ENCODE measurements at places on chromosomes 13 and 19. TPM values are rescaled to one million over a fixed set of nuclear protein-coding genes. Genes with fewer than 3 reads are reported as not detected.

GRCh38 chr13:76527041-76527440 is 359.2 kb downstream of the KCTD12 start:
- DNase-seq, result no peak

DNA sequence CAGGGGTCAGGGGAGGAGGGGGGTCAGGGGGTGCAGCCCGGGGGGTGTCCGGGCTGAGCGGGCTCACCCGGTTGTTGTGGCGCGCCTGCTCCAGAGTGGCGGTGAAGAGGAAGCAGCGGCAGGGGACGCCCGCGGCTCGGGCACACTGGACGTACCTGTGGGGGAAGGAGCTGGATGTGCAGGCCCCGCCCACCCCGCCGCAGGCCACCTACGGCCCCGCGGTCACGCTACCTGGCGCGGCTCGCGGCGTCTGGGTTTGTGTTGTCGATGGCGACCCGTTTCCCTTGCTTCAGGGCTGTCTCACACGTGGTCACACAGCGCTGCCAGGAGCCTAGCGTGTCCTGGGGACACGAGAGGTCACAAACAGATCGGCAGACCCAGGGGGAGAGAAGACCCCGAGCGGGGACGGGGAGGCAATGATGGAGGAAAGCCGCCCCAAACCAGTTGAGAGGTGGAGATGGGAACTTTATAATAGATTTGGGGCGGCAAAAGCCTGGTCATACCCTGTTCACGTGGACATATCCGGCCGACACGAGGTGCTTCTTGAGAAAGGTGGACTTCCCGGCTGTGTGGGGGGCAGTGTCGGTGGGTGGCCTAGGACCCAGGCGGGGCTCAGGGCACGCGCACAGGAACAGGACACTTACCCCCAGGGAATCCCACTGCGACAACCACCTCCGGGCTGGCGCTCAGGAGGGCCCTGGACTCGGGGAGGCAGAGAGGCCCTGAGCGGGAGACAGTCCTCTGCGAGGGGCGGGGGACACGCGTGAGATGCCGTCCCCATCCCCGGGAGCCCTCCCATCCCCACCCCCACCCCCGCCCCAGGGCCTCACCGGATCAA is 5.6 kb downstream of the PNKP start:
- DNase-seq, result no peak

DNA sequence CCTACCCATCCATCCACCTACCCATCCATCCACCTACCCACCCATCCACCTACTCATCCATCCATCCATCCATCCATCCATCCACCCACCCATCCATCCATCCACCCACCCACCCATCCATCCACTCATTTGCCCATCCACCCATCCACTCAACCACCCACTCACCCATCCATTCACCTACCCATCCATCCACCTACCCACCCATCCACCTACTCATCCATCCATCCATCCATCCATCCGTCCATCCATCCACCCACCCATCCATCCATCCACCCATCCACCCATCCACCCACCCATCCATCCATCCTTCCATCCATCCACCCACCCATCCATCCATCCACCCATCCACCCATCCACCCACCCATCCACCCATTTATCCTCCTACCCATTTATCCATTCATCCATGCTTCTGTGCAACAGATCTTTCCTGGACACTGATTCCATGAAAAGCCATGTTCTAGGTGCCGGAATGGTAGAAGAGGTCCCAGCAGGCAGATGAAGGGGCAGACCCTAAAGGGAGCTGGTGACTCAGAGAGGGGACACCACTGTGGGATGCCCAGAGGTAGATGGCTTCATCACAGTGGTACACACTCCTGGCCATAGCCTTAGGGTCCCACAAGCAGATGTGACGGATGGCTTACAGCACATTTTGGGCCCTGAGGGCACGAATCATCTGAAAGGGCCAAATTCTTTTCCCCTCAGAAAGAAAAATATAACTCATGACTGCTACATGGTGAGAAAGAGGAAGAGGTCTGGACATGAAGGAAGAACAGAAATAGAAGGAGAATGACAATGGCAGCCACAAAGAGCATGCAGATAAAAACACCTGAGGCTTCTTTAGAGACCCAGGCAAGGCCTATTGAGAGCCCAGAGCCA is 76.0 kb downstream of the KCTD15 start:
- DNase-seq, result no peak

- no peak for DNase-seq
These were observed 47.9 kb downstream of the CAB39L start for GRCh38 chr13:49395878-49396380.

- DNase-seq, result no peak
These were observed 117.5 kb downstream of the ATP8A2 start for GRCh38 chr13:25489238-25489637.

DNA sequence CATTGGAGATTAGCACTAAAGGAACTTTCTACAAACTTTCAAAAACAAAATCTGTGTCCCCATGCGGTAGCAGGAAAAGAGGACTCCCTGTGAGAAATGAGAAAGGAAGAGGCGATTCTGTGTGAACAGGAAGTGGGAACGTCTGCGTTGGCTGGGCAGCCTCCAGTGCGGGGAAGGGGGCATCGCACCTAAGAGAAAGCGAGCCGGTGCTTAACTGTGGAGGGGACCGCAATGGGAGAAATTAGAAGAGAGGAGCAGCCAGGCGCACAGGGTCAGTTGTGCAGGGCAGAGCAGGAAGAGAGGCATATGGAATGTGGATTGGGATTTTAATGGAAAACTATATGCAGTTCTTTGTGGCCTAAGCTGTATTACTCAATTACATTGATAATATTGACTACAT is 77.4 kb upstream of the DOCK9 start:
- no peak for DNase-seq

DNA sequence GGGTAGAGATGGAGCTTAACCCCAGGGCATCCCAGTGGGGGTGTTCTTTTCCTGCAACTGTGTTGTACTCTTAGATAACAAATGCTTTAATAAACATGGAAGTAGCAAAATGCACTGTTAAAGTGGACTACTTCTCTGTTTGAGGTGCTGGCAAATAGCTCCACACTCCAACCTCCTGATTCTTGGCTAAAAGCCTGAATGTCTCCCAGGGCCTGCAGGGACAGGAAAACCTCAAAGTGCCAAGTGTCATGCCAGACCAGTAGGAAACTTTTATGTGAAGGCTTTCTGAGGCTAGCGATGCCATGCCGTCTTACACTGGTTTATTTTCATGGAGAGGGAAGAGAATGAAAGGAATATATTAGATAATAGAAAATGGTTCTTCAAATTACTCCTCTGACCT is 6.8 kb downstream of the FREM2 start:
- no peak for DNase-seq

DNA sequence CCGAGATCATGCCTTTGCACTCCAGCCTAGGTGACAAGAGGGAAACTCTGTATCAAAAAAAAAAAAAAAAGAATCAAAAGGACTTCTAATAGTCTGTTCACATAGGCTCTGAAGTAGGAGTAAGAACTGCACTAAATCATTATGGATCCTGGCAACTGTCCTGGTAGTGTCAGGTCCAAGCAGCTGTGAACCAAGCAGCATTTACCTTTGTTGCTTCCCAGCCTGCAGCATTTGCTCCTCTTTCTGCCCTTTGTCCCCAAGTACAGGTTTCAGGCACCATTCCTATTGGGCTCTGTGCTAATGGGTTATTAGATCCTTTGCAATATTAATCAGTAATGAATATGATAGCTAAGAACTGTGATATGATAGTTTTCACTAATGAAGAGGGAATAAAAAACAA is 77.4 kb upstream of the NBEA start:
- DNase-seq, result no peak

The ZNF556 gene
- not detected for polyA plus RNA-seq

The RGL3 gene
- polyA plus RNA-seq, result not detected

The INSL3 gene
- 1.7 TPM for polyA plus RNA-seq

The LIM2 gene
- polyA plus RNA-seq, result not detected
